ENCODE measurements at places on chromosomes 5 and 9.

DNA sequence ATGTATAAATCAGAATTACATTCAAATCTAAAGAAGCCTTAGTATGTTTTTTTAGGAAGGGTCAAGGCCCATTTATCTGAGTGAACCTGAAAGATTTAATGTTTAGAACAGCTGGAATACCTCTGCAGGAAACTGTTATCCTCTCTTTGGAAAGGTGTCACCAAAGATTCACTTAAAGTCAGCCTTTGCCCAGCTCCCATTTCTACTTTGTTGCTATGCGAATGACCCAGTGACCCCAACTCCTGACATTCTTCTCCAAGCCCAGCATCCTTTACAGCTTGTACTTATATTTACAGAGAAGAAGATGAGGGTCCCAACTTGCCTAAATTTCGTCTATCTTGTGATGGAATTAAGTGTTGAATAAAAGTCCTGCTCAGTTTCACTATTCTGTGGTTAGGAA, 1198.6 kb downstream of the CDH12 start:
- DNase-seq = no peak

- no peak for DNase-seq
Observed at GRCh38 chr5:14452685-14453454, 128.7 kb upstream of the OTULINL start.

DNA sequence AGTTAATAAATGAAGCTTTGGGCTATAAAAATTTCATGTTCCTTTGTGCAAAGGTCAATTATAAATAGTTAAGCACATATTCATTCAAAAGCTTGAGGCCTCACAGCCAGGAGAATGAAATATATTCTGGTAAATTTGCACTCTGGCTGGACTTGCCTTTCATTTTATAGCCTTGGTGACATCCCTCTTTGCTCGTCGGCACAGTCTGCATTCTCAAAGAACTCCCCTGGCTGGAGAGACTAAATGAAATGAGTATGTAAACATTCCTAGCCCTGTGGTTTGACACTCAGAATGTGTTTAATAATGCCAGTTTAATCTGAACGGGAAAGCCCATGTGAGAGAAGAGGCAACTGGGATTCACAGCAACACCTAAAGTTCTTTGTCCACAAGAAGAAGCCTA, 285.6 kb downstream of the BRINP1 start:
- no peak for DNase-seq

GRCh38 chr9:1870915-1871314, 144.2 kb upstream of the SMARCA2 start:
- DNase-seq = no peak

- no peak for DNase-seq
Observed at GRCh38 chr9:123053711-123054110, 20.2 kb downstream of the GPR21 start.

DNA sequence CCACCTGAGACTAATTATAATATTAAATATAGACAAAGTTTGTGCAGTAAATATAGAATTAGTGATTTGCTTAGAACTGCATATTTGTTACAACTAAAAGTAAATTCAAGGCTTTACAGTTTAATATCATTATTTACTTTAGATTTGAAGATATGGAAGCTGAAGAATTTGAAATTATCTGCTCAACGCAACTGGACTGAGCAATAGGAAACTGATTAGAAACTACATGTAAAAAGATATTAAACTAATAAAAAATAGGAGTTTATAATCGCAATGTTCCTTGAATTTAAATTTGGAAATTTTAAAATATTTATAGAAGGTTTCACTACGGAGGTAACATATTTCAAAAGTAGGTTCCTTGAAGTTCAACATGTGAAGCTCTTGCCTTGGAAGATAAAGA, 55.2 kb downstream of the CDH10 start:
- DNase-seq = no peak

DNA sequence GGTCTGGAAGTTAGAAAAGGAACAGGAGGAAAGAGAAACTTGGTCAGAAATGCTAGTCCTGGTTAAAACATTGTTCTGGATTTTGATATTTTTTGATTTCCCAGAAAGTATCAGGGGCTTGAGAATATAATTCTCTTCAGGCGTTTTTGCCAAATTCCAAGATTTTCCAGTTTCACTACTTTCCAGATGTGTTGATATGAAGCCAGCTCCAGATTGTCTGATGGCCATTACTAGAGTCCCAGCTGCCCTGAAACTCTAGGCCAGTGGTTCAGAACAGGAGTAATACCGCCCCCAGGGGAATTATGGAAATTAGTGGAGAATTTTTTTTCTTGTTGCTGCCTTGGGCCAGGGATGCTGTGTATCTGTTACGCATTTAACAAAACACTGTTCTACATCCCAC, 88.6 kb downstream of the KCNN2 start:
- no peak for DNase-seq

All from stimulated activated CD4-positive, alpha-beta T cell treated with anti-CD3 and anti-CD28 coated beads, TNF-alpha, amount 100 ng/mL, for 1 hour (primary cell).